Activated T-helper 1 cell treated with anti-CD3 and anti-CD28 coated beads, Interleukin-12 subunit alpha, Interleukin-12 subunit beta, Interleukin-2, Interleukin-4 antibody, amounts not matched to agents 30 ng/mL and 10 ng/mL and 1 ng/mL, durations not matched to agents 14 hours and 24 hours and 36 hours (primary cell): ENCODE measurements at places on chromosomes 4 and X.

GRCh38 chrX:42151808-42152207, 228.5 kb upstream of the CASK start:
- DNase-seq: no peak
- H3K27ac ChIP-seq: no peak overlapping the region
- H3K4me1 ChIP-seq: peaks cover 6% of the 10 kb centered on the region
- H3K36me3 ChIP-seq: peaks cover 2% of the 10 kb centered on the region

DNA sequence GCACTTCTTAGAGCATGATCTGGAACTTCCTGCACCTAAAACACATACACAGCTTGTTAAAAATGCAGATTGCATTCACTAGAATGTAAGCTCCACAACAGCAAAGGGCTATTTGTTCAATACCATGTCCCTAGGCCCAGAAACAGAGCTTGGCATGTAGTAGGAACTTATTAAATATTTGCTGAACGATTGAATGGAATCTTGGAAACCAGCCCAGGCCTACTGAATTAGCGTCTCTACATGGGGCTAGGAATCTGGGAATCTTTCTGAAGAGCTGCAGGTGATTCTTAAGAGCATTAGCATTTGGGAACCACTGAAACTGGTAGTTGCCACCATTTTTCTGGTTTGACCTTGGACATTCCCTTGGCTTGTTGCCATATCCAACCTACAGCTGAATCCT, 234.1 kb downstream of the STIM2 start:
- H3K4me1 ChIP-seq: no peaks in the 10 kb centered on the region
- H3K27ac ChIP-seq: no peak overlapping the region
- H3K27me3 ChIP-seq: peaks cover 3% of the 10 kb centered on the region

- no peak overlapping the region for H3K27ac ChIP-seq
- H3K36me3 ChIP-seq: no peaks in the 10 kb centered on the region
- peaks cover 7% of the 10 kb centered on the region for H3K4me1 ChIP-seq
- H3K4me3 ChIP-seq: no peak overlapping the region
- DNase-seq: no peak
- H3K27me3 ChIP-seq: no peaks in the 10 kb centered on the region
These were observed 34.5 kb downstream of the LINC00632 start for GRCh38 chrX:140744085-140744484.

GRCh38 chr4:83723609-83724008, 187.7 kb downstream of the GPAT3 start:
- H3K4me1 ChIP-seq: no peaks in the 10 kb centered on the region
- no peak overlapping the region for H3K27ac ChIP-seq
- H3K27me3 ChIP-seq: peaks cover 7% of the 10 kb centered on the region
- H3K36me3 ChIP-seq: no peaks in the 10 kb centered on the region
- DNase-seq: no peak

DNA sequence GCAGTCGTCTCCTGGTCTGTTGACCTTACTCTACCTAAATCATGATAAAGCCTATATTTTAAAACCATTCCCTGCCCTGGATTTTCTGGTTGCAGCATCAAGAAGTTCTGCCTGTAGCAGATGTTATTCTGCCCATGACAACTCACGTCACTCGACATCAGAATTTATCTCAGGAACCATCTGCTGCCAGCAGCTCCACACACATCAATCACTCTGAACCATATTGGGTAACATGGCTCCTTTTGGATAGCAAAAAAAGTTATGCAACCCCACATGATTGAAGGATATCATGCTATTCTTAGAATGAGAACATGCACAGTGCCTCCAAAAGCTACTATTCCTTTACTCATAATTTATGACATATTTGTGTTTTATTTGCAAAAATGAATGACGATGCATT, 341.4 kb downstream of the DHRSX start:
- H3K27me3 ChIP-seq: no peaks in the 10 kb centered on the region
- H3K27ac ChIP-seq: no peak overlapping the region
- H3K4me3 ChIP-seq: no peak overlapping the region
- H3K4me1 ChIP-seq: no peaks in the 10 kb centered on the region

DNA sequence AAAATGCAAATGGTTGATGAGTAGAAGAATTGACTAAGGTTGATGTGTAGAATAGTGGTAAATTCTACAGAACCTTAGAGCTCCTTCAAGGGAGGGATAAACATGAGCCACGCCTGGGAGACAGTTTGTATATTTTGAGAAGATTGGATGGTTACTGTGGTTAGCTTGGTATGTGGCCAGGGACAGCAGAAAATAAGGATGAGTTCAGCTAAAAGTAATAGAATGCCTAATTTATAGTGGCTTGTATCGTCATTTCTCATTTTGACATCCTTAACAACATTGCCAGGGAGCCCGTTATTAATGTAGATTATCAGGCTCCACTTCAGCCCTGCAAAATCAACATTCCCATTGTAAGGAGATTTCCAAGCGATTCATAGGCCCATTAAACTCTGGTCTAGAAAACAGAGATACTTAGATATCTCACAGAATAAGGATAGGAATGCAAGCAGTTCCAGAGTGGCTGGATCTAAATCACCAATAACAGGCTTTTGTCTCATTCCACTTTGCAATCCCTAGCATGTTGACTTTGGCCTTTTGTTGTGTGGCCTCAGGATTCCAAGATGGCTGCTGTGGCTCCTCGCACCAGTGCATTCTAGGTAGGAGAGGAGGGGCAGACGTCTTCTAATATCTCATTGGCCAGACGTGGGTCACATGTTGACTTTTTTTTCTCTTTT, 6.4 kb upstream of the PTTG2 start:
- H3K4me1 ChIP-seq: peaks cover 8% of the 10 kb centered on the region
- H3K4me3 ChIP-seq: no peak overlapping the region
- DNase-seq: no peak

- DNase-seq: no peak
- no peak overlapping the region for H3K4me3 ChIP-seq
- H3K36me3 ChIP-seq: no peaks in the 10 kb centered on the region
- H3K27me3 ChIP-seq: no peaks in the 10 kb centered on the region
- no peak overlapping the region for H3K27ac ChIP-seq
- no peaks in the 10 kb centered on the region for H3K4me1 ChIP-seq
These were observed 253.4 kb upstream of the CASK start for GRCh38 chrX:42176789-42177188.

DNA sequence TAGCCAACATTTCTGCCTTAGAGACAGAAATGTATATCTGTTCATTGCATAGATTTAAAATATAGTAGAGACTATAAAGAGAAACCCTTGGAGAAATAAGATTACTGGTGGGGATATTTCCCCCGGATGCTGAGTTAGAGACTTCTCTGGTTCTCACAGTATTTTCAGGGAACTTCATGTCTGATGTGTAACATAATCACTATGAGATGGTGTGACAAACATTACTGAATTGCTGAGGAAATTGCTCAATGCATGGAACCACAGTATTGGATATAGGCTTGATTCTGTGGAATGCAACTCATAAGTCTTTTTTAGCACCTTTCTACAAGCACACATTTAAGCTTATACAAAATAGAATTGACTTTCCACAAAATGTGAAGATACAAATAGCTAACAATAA, 152.7 kb downstream of the SOWAHB start:
- H3K27ac ChIP-seq: no peak overlapping the region
- DNase-seq: no peak
- H3K36me3 ChIP-seq: no peaks in the 10 kb centered on the region
- H3K27me3 ChIP-seq: peaks cover 16% of the 10 kb centered on the region
- H3K4me3 ChIP-seq: no peak overlapping the region

- H3K27ac ChIP-seq: peak overlapping the region; percentile 79
- H3K4me1 ChIP-seq: peaks cover 86% of the 10 kb centered on the region
- peak; percentile 64 for DNase-seq
These were observed 22.7 kb downstream of the JAKMIP1 start for GRCh38 chr4:6177587-6178197.

DNA sequence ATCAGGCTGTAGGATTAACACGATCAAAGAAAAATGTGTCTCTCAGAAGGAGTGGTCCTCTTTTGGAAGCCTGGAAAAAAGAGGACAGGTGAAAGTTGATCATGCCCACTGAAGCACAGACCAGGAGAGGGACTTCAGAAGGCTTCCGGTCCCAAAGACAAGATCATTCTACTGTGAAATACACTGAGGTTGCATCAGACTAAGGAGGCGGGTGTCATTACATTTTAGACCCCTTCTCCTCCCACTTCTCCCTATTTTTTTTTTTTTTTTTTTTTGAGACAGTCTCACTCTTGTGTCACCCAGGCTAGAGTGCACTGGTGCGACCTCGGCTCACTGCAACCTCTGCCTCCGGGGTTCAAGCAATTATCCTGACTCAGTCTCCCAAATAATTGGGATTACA, 67.5 kb downstream of the RBM47 start:
- H3K4me3 ChIP-seq: no peak overlapping the region
- no peak overlapping the region for H3K27ac ChIP-seq
- peaks cover 20% of the 10 kb centered on the region for H3K4me1 ChIP-seq
- no peak for DNase-seq

- H3K36me3 ChIP-seq: peaks cover 35% of the 10 kb centered on the region
- peak overlapping the region; percentile 79 for H3K27ac ChIP-seq
- DNase-seq: no peak
- no peaks in the 10 kb centered on the region for H3K27me3 ChIP-seq
- H3K4me3 ChIP-seq: no peak overlapping the region
- peaks cover 33% of the 10 kb centered on the region for H3K4me1 ChIP-seq
These were observed 14.0 kb downstream of the RBMX start for GRCh38 chrX:136866337-136867095.

GRCh38 chr4:158250321-158250720, 40.0 kb downstream of the TMEM144 start:
- H3K27ac ChIP-seq: no peak overlapping the region
- H3K36me3 ChIP-seq: no peaks in the 10 kb centered on the region
- H3K27me3 ChIP-seq: peaks cover 7% of the 10 kb centered on the region

DNA sequence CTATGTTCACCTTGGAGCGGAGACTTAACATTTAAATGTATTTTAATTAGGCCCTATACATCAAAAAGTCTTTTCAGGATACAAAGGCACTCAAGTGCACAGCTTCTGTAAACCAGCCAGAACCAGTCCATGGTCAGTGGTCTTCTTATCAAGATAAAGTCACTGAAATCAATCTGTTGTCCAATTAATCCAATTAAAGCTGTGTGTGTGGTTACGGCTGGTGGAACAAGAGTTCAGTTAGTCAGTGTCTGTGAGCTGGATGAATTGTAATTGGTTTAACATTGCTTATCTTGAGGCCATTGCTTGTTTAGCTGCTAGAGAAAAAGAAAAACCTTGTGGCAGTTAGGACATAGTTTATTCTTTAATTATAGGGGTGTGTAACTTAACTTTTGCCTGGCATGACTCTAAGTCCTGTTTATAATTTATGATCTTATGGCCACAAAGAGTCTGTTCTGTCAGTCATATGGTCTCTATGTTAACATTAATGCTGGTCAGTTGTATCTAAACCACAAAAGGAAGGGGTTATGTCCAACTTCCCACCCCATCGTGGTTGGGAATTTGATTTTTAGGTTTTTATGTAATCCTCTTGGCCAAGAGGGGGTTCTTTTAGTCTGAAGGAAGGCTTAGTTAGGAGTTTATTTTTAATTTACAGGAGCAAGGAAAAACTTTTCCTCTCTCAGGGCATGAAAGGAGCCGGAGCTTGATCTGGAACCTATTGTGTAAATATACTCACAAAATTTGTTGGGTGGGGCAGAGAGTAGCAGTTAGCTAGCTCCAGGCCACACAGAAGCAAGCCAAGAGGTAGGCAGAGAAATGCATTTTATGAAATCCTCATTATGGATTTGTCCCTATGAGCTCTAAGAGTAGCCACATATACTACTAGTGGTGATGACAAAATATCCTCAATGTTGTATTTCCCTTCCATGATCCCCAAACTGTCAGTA, 665.7 kb upstream of the ACTRT1 start:
- no peaks in the 10 kb centered on the region for H3K27me3 ChIP-seq
- no peak overlapping the region for H3K4me3 ChIP-seq
- DNase-seq: no peak
- no peaks in the 10 kb centered on the region for H3K4me1 ChIP-seq

- H3K27me3 ChIP-seq: no peaks in the 10 kb centered on the region
- peaks cover 29% of the 10 kb centered on the region for H3K36me3 ChIP-seq
- H3K4me1 ChIP-seq: no peaks in the 10 kb centered on the region
- no peak for DNase-seq
- no peak overlapping the region for H3K27ac ChIP-seq
- no peak overlapping the region for H3K4me3 ChIP-seq
These were observed 8.3 kb upstream of the NAP1L5 start for GRCh38 chr4:88705805-88706492.

DNA sequence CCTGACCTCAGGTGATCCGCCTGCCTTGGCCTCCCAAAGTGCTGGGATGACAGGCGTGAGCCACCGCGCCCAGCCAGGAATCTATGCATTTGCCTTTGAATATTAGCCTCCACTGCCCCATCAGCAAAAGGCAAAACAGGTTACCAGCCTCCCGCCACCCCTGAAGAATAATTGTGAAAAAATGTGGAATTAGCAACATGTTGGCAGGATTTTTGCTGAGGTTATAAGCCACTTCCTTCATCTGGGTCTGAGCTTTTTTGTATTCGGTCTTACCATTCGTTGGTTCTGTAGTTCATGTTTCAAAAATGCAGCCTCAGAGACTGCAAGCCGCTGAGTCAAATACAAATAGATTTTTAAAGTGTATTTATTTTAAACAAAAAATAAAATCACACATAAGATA, 44.2 kb upstream of the SHOX start:
- DNase-seq: no peak
- no peaks in the 10 kb centered on the region for H3K36me3 ChIP-seq
- H3K4me3 ChIP-seq: no peak overlapping the region
- no peaks in the 10 kb centered on the region for H3K27me3 ChIP-seq
- H3K27ac ChIP-seq: no peak overlapping the region
- H3K4me1 ChIP-seq: no peaks in the 10 kb centered on the region

DNA sequence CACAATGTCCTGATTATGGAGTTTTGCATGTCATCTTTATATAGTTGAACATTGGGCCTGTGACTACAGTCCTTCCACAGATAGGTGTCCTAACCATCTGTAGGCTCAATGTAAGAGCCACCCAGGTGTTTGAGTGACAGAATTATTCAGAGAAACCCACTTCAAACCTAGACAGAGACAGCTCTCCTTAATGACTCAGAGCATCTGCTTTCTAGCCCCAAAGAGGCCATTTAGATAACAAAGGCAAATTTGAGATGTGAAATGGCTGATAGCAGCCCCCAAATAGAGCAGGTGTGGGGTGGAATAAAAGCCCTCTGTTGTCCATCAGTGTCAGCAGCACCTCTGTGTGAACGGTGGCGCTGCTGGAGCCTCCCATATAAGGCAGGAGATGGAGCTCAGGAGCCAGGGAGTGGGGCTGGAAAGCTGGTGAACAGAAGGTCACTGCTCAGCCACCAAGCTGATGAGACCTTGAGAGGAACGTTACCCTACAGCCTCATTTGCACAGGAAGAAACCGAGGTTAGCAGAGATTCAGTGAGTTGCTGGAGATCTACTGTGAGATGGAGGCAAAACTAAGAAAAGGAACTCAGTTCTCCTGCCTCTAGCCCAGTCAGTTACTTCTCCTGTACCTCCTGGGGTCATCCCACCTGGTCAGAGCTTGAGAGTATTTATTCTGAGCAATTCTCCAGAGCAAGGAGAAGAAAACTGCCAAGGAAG, 153.3 kb upstream of the LNX1 start:
- no peak for DNase-seq
- no peak overlapping the region for H3K4me3 ChIP-seq
- H3K27me3 ChIP-seq: peaks cover 1% of the 10 kb centered on the region
